ENCODE measurements at places on chromosomes 7 and 10.

DNA sequence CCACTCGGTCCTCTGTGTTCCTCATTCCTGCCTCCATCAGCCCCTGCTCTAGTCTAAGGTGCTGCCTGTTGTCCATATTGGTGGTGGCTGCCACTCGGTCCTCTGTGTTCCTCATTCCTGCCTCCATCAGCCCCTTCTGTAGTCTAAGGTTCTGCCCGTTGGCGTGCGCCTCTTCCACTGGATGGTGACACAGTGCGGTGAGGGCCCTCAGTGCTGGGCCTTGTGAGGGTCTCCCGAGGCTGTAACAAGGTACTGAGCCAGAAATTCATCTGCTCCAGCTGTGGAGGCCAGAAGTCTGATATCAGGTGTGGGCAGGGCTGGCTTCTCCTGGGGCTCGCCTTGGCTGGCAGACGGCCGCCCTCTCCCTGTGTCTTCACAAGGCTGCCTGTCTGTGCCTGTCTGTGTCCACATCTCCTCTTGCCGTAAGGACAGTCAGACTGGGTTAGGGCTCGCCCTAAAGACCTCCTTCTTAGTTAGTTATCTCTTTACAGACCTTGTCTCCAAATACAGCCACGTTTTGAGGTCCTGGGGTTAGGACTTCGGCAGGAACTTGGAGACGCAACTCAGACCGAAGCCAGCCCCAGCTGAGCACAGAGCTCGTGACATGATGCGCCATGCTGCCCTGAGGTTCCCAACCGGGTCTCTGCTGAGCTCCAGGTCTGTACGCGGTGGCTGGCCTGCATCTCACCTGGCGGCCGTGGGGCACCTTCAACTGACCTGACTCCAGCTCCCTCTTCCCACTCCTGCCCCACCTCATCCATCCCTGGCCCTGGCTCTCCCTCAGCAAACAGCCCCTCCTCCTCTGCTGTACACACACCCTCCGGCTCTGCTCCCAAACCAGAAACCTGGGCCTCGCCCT, 181.4 kb upstream of the SHH start:
- DNase-seq: no peak

DNA sequence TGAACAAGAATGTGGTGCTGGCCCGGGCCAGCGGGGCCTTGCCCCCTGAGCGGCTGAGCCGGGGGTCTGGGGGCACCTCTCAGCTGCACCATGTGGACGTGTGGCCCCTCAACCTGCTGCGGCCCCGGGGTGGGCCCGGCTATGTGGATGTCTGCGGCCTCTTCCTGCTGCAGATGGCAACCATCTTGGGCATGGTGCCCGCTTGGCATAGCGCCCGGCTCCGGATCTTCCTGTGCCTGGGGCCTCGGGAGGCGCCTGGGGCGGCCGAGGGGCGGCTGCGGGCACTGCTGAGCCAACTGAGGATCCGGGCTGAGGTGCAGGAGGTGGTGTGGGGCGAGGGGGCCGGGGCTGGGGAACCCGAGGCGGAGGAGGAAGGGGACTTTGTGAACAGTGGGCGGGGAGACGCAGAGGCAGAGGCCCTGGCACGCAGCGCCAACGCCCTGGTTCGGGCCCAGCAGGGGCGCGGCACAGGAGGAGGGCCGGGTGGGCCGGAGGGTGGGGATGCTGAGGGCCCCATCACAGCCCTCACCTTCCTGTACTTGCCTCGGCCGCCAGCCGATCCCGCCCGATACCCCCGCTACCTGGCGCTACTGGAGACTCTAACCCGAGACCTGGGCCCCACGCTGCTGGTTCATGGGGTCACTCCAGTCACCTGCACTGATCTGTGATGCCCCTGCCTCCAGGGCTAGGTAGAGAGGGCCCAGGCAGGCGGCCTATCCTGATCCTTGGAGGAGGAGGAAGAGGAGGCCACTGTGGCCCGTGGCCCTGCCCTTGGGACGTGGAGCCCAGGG, 1.1 kb upstream of the TRIP6 start:
- no peak for DNase-seq

DNA sequence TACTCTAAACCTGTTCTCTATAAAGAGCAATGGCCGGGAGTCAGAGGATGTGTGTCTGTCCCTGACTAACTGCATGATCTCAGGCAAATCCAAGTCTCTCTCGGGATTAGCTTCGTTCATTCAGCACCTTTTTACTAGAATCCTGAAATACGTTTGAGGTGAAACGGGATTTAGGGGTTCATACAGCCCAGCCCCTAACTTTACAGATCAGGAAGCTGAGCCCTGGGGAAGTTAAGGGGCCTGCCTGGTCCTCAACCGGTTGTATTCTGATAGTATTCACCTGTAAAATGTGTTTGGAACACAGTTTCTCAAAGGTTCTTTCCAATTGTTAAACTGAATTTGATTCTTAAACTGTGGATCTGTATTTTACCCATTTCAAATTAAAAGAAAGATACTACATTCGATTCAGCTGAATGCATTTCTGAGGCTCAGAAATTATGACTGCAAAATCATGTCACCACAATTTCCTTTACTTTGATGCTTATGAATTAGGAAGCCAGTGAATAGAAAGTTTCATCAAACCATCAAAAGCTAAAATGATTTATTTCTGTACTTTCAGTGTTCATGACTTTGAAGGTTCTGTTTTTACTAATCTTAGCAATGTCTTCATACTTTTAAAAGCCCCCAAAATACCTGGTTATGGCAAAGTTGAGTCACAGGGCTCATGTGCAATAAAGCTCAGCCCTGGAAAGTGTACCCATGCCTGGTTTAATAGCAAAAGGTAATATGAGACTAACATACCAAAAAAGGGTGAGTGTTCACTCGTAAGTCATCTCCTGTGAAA, 28.9 kb upstream of the EZH2 start:
- no peak for DNase-seq

- no peak for DNase-seq
Observed at GRCh38 chr7:124532166-124532565, 233.4 kb downstream of the GPR37 start.

DNA sequence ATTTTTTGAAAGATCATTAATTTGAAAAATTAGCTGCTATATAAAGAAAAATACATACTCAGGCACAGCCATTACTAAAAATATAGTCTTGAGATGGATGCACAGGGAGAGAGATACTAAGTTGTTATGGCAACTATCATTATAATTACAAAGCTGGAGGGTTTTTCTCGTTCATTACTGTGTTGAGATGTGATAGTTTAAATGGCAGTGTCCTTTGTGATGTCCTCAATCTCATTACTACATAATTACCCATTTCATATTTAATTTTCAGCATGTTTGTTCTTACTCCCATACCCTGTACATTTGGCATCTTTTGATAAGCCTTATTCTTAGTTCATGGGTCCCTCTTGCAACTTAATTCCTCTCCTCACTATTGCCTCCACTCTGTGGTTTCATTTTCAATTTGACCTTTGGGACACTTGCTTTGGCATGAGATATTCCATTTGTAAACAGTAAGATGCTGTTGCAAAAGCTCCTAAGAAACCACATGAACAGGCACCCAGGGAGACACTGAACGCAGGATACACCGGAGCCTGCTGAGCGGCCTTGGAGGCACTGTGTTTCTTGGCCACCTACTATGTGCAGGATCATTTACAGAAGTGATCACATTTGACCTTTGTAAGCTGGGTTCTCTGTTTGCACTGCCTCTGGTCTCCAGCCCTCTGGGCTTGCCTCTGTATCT, 4.8 kb upstream of the CPXM2 start:
- DNase-seq: no peak

GRCh38 chr10:86965986-86966654, 2.2 kb upstream of the ADIRF start:
- DNase-seq: no peak

GRCh38 chr10:1315178-1315577, 259.0 kb downstream of the WDR37 start:
- no peak for DNase-seq
